Thoracic aorta (tissue), 2 donors: ENCODE measurements at places on chromosomes 5 and 9. TPM values are rescaled to one million over a fixed set of nuclear protein-coding genes. Genes with fewer than 3 reads are reported as not detected.

GRCh38 chr9:123109540-123110279, 76.2 kb downstream of the GPR21 start:
- H3K4me3 ChIP-seq, result no peak overlapping the region

DNA sequence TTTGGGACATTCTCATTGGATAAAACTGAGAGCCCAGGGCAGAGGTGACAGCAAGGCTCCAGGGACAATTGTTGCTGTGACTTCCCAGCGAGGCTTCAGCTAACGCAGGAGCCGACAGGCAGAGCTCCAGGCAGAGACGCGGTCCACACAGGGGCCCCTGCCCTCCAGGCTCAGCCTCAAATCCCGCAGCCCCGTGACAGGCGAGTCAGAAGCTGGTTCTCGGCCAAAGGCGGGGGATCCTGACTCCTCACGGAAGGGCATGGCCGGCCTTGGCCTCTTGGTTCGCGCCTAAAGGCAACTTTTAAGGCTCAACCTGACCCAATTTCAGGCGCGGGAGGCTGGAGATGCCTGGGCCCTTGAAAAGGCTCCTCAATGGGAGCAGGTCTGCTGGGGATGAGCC, 21.3 kb downstream of the SLC12A7 start:
- peaks cover 6% of the 10 kb centered on the region for H3K36me3 ChIP-seq
- no peak overlapping the region for H3K27ac ChIP-seq
- no peaks in the 10 kb centered on the region for H3K27me3 ChIP-seq
- H3K4me1 ChIP-seq, result no peaks in the 10 kb centered on the region
- no peak overlapping the region for H3K4me3 ChIP-seq

DNA sequence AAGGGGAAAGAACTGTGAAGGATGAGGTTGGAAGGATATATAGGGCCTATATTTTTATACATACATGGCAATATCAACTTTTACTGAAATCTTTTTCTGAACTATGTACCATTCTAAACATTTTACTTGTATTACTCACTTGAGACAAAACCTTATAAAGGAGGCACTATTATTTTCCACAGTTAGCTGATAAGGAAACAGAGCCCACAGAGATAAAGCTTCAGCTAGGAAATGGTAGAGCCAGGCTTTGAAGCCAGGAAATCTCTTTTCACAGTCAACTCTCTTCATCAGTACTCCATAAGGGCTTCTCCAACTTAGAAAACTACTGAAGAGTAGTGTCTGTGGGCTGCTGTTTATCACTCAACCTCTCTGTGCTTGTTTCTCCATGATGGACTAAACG, 613.7 kb downstream of the PRELID2 start:
- H3K36me3 ChIP-seq, result no peaks in the 10 kb centered on the region
- peaks cover 4% of the 10 kb centered on the region for H3K27me3 ChIP-seq
- DNase-seq, result no peak
- no peak overlapping the region for H3K4me3 ChIP-seq
- no peak overlapping the region for H3K27ac ChIP-seq
- H3K4me1 ChIP-seq, result no peaks in the 10 kb centered on the region

- no peaks in the 10 kb centered on the region for H3K27me3 ChIP-seq
- H3K27ac ChIP-seq, result no peak overlapping the region
Measured at GRCh38 chr5:148641735-148642134, 12.6 kb downstream of the HTR4 start.

The NMUR2 gene
- not detected for total RNA-seq

- DNase-seq, result no peak
- H3K27ac ChIP-seq, result no peak overlapping the region
- H3K36me3 ChIP-seq, result no peaks in the 10 kb centered on the region
Measured at GRCh38 chr5:169442403-169442874, 141.1 kb upstream of the SPDL1 start.

The CARTPT gene
- total RNA-seq, result not detected

- no peak overlapping the region for H3K27ac ChIP-seq
- DNase-seq, result no peak
- H3K36me3 ChIP-seq, result no peaks in the 10 kb centered on the region
- H3K27me3 ChIP-seq, result no peaks in the 10 kb centered on the region
Measured at GRCh38 chr5:36272136-36272690, 29.5 kb downstream of the RANBP3L start.

The TRPM3 gene
- 5.0 TPM for total RNA-seq

The VCAN gene
- total RNA-seq, result 1,101 TPM

DNA sequence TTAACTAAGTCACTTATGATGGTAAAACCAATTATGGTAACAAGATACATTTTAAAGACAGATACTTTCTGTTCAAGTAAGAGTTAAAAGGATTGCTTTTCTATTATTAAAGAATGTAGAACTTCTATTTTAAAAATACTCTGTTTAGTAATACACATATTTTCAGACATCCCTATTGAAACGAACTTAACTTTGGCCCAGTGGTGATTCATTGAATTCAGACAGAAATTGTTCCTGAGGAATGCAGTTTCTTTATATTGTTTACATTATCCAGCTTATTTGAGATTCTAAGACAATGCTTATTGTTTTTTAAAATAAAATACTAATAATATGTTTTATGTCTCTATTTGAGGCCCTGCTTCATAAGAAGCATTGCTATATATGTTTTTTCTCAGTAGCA, 816.4 kb downstream of the SEMA5A start:
- no peak for DNase-seq
- no peaks in the 10 kb centered on the region for H3K4me1 ChIP-seq
- H3K4me3 ChIP-seq, result no peak overlapping the region
- H3K27ac ChIP-seq, result no peak overlapping the region

- no peaks in the 10 kb centered on the region for H3K36me3 ChIP-seq
- no peak overlapping the region for H3K27ac ChIP-seq
- H3K27me3 ChIP-seq, result no peaks in the 10 kb centered on the region
- H3K4me3 ChIP-seq, result no peak overlapping the region
- DNase-seq, result no peak
Measured at GRCh38 chr5:169719360-169720314, 82.6 kb downstream of the DOCK2 start.

GRCh38 chr9:118522093-118523028, 818.2 kb downstream of the TLR4 start:
- no peaks in the 10 kb centered on the region for H3K27me3 ChIP-seq
- H3K36me3 ChIP-seq, result no peaks in the 10 kb centered on the region
- DNase-seq, result no peak
- no peak overlapping the region for H3K4me3 ChIP-seq
- H3K4me1 ChIP-seq, result no peaks in the 10 kb centered on the region

GRCh38 chr5:152077-152476, 39.2 kb upstream of the LRRC14B start:
- H3K4me1 ChIP-seq, result no peaks in the 10 kb centered on the region
- H3K4me3 ChIP-seq, result no peak overlapping the region
- no peaks in the 10 kb centered on the region for H3K36me3 ChIP-seq
- no peak overlapping the region for H3K27ac ChIP-seq
- DNase-seq, result no peak

- peaks cover 8% of the 10 kb centered on the region for H3K4me1 ChIP-seq
- no peak overlapping the region for H3K4me3 ChIP-seq
- H3K27ac ChIP-seq, result no peak overlapping the region
- no peaks in the 10 kb centered on the region for H3K36me3 ChIP-seq
- H3K27me3 ChIP-seq, result no peaks in the 10 kb centered on the region
Measured at GRCh38 chr9:84001621-84002020, 21.0 kb downstream of the RMI1 start.

The FBP2 gene
- total RNA-seq, result 0.49 TPM

- H3K4me1 ChIP-seq, result no peaks in the 10 kb centered on the region
- H3K36me3 ChIP-seq, result peaks cover 22% of the 10 kb centered on the region
- no peak for DNase-seq
- H3K27ac ChIP-seq, result no peak overlapping the region
- no peak overlapping the region for H3K4me3 ChIP-seq
Measured at GRCh38 chr9:35042081-35042604, 30.3 kb downstream of the VCP start.

DNA sequence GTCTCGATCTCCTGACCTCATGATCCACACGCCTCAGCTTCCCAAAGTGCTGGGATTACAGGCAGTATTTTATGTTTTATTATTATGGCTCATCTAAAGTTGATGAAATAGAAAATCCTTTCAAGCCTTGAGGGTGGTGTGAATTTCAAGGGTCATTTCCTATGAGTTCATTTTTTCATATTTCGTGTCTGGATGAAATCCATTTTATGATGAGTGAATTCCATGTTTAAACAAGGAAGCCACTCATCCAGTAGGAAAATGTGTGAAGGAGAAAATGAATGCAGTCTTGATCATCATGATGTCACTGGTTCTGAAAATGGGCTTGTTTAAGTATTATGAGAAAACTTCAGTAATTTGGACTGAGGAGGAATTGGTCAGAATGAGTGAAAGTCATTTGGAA, 74.6 kb upstream of the ZSWIM6 start:
- no peaks in the 10 kb centered on the region for H3K27me3 ChIP-seq
- H3K4me1 ChIP-seq, result no peaks in the 10 kb centered on the region
- H3K27ac ChIP-seq, result no peak overlapping the region
- no peak for DNase-seq
- no peaks in the 10 kb centered on the region for H3K36me3 ChIP-seq
- no peak overlapping the region for H3K4me3 ChIP-seq

DNA sequence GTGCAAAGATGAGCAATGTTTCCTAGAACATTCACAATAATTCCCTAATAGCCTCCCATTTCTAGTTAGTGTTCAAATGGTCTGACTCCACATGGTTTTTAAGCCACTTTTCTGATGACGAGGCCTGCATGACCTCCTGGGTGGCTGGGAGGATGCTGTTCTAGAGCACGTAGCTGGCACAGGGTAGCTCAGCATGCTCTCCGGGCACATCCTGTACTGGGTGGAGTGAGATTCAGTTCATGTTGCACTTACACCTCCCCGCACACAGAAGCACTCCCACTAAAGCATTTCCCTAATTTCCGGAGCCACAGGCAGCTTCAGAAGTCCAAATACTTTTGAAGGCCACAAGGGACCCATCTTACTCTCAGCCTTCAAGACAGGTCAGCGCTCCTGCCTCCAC, 159.8 kb upstream of the LHFPL2 start:
- H3K4me3 ChIP-seq, result no peak overlapping the region
- no peaks in the 10 kb centered on the region for H3K36me3 ChIP-seq
- DNase-seq, result no peak
- no peak overlapping the region for H3K27ac ChIP-seq
- no peaks in the 10 kb centered on the region for H3K27me3 ChIP-seq

The SHISAL2B gene
- total RNA-seq, result not detected

The LIX1 gene
- total RNA-seq, result not detected

GRCh38 chr5:154642499-154643245, 112.5 kb upstream of the LARP1 start:
- no peaks in the 10 kb centered on the region for H3K27me3 ChIP-seq
- no peak for DNase-seq
- no peak overlapping the region for H3K4me3 ChIP-seq
- peaks cover 2% of the 10 kb centered on the region for H3K4me1 ChIP-seq

DNA sequence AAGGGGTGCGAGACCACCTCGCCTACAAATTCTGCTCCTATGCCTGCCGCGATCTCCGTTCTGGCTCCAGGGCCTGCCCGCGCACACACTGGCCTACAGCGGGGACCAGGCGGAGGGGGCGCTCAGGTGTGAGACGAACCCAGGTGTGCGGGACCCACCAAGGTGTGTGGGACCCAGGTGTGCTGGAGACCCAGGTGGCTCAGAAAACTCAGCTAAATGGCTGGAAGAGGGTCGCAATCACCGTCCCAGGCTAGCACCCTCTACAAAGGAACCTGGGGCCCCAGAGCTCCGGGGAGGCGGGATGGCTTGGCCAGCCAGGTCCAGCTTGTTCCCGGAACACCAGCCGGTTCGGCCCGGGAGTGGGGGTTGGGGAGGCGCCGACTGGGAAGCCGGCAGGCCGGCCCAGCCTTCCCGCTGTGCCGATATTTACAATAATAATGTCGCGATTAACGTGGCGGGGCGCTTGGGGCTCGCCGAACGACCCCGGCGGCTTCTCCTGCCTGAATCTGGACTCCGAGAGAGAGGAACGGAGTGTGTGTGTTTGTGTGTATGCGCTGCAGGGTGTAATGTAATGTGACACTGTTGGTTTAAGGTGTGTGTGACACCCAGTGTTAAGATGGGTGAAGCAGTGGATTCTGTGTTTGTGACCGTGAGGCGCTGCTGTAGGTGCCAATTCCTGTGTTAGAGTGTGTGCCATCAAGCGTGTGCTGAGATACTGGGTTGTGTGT, 1.4 kb downstream of the PCDH1 start:
- H3K27me3 ChIP-seq, result peaks cover 8% of the 10 kb centered on the region
- no peaks in the 10 kb centered on the region for H3K36me3 ChIP-seq
- H3K4me3 ChIP-seq, result peak overlapping the region; percentile 88
- H3K4me1 ChIP-seq, result peaks cover 12% of the 10 kb centered on the region

DNA sequence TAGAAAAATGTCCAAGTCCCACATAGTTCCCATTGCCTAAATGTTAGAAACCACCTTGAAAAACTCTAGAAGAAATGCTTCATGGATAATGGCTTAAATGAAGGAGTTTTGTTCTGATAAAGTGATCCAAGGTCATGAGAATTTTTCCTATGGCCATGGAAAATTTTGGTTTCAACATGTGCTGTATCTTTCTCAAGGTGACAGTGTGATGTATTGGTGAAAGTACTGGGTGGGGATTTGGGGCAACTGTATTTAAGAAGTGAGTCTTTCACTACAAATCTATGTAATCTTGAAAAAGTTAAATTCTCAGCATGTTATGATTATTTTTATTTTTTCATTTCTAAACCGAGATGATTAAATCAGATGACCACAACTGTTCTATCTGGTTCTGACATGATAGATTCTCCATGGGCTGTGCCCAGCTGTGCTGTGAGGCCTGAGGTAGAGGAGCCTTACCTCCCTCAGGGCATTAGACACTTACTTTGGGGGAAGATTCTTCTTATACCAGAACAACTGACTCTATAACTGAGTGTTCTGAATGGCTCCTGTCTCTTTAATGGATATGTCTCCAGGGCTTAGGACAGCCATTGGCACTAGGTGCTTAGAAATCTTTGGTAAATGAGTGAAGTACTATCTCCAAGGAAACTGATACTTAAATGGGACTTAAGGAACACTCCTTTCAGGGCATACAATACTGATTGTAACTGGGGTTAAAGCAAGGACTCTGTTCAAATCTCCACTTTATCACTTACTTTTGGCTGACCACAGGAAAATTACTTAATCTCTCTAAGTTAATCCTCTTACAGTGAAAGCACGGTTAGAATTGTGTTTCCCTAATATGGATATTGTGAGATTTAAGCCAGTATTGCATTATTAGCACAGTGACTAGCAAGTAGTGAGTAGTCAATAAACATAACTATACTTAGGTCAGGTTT, 397.4 kb upstream of the MEF2C start:
- H3K27ac ChIP-seq, result no peak overlapping the region
- no peak overlapping the region for H3K4me3 ChIP-seq
- H3K27me3 ChIP-seq, result no peaks in the 10 kb centered on the region
- no peak for DNase-seq
- H3K4me1 ChIP-seq, result peaks cover 40% of the 10 kb centered on the region

The ELP1 gene
- total RNA-seq, result 20.6 TPM

DNA sequence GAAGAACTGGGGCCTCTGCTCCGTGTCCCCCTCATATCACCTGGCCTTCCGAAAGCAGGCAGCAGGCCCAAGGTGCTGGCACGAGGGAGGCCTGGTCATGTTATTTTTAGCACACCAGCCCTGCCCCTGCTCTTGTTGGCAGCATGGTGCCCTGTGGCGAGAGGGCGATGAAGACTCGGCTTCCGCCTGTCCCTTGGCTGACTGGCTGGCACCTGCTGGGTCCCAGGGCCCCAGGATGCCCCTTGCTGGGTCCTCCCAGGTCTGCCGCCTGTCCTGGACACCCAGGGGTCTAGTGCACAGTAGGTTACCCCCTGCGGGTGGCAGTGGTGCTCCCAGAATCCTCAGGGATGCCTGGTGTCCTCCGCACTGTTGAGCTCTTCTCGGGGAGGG, 77.0 kb downstream of the RXRA start:
- DNase-seq, result no peak
- H3K27ac ChIP-seq, result peak overlapping the region; percentile 73
- no peaks in the 10 kb centered on the region for H3K27me3 ChIP-seq
- H3K36me3 ChIP-seq, result no peaks in the 10 kb centered on the region
- H3K4me3 ChIP-seq, result peak overlapping the region; percentile 22

The EPB41L4B gene
- 0.27 TPM for total RNA-seq

The SLC22A4 gene
- 2.1 TPM for total RNA-seq
